ENCODE measurements at places on chromosomes 3 and 15. TPM values are rescaled to one million over a fixed set of nuclear protein-coding genes. Genes with fewer than 3 reads are reported as not detected.

Gene AHSG
- not detected for total RNA-seq

DNA sequence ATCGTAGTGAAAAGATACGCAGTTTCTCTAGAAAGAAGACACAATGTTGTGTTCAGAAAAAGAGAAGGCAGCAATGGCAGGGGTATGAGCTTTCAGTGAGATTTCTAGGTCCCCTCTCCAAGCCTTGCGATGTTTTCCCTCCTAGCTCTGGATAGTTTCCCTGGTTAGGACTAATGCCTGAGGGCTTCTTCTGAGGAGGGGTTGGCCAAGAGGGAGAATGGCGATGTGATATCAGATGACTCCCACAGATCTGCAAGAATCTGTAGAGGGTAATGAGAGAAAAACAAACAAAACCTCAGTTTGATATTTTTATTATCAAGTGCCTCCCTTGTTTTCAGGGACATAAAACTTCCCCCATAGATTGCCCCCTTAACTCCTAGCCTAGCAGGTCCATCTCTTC lies 4.1 kb upstream of the CLDN1 start:
- H3K4me1 ChIP-seq = peaks cover 13% of the 10 kb centered on the region
- H3K36me3 ChIP-seq = peaks cover 5% of the 10 kb centered on the region
- peaks cover 63% of the 10 kb centered on the region for H3K27me3 ChIP-seq
- no peak for DNase-seq
- no peak overlapping the region for H3K27ac ChIP-seq

- H3K36me3 ChIP-seq = peaks cover 3% of the 10 kb centered on the region
- H3K27ac ChIP-seq = no peak overlapping the region
- peaks cover 2% of the 10 kb centered on the region for H3K4me1 ChIP-seq
Measured at GRCh38 chr15:82774496-82774895, 31.4 kb downstream of the FSD2 start.

- H3K4me1 ChIP-seq = peaks cover 36% of the 10 kb centered on the region
- no peak for DNase-seq
- no peak overlapping the region for H3K4me3 ChIP-seq
- peak overlapping the region; percentile 43 for H3K27ac ChIP-seq
- peaks cover 13% of the 10 kb centered on the region for H3K36me3 ChIP-seq
Measured at GRCh38 chr15:44641651-44642050, 21.8 kb downstream of the SPG11 start.

- peaks cover 5% of the 10 kb centered on the region for H3K36me3 ChIP-seq
- H3K4me1 ChIP-seq = peaks cover 58% of the 10 kb centered on the region
- DNase-seq = no peak
- peak overlapping the region; percentile 28 for H3K4me3 ChIP-seq
Measured at GRCh38 chr3:46371519-46372340, 984 bp downstream of the CCR5 start.

Gene ATP13A4
- 3.5 TPM for total RNA-seq

DNA sequence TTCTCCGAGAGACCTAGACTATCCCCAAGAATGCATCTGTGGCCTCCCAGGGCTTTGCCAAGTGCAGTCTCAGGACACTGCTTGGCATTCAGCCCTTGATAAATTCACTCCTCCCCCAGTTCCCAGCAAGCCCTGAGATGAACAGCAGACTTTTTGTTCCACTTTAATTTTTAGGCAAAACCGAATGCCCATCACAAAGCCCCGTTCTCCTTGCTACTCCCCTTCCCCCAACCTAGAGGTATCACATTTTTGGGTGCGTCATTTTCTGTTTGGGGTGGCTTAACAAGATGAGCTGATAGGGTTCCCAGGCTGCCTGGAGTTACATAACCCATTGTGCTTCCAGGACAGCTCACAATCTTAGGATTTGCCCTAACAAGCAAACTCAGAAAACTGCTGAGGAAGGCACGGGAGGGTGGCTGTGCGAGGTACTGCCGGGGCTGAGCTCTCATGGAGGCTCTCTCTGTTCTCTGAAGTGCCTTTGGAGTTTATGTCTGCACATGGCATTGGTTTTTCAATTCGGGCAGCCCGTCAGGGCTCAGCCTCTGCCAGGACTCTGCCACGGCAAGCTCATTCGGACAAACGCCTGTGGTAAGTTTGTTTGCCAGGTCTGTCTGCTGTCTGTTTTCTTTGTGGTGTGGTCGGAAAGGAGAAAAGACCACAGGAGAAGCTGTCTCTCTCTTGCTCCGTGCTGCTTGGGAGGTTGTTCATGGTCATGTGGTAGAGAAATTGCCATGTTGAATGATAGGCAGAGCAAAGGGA lies at the start of gene TRAK1:
Gene TRAK1, plus strand, starts transcription at position 385 of the 759 bp plus-strand sequence. Its CDS starts 113 bp downstream, at position 498.
- peak within 1 kb of the TSS; percentile 78 for H3K27ac ChIP-seq
- peaks cover 48% of the 10 kb centered on the region for H3K4me1 ChIP-seq
- peak within 1 kb of the TSS; percentile 64 for H3K4me3 ChIP-seq
- H3K36me3 ChIP-seq = peaks cover 10% of the 10 kb centered on the region
- no peaks in the 10 kb centered on the region for H3K27me3 ChIP-seq

GRCh38 chr3:180523040-180523439 lies 78.9 kb upstream of the TTC14 start:
- no peaks in the 10 kb centered on the region for H3K36me3 ChIP-seq
- no peaks in the 10 kb centered on the region for H3K27me3 ChIP-seq
- H3K4me1 ChIP-seq = no peaks in the 10 kb centered on the region
- no peak overlapping the region for H3K27ac ChIP-seq
- DNase-seq = no peak
- no peak overlapping the region for H3K4me3 ChIP-seq

DNA sequence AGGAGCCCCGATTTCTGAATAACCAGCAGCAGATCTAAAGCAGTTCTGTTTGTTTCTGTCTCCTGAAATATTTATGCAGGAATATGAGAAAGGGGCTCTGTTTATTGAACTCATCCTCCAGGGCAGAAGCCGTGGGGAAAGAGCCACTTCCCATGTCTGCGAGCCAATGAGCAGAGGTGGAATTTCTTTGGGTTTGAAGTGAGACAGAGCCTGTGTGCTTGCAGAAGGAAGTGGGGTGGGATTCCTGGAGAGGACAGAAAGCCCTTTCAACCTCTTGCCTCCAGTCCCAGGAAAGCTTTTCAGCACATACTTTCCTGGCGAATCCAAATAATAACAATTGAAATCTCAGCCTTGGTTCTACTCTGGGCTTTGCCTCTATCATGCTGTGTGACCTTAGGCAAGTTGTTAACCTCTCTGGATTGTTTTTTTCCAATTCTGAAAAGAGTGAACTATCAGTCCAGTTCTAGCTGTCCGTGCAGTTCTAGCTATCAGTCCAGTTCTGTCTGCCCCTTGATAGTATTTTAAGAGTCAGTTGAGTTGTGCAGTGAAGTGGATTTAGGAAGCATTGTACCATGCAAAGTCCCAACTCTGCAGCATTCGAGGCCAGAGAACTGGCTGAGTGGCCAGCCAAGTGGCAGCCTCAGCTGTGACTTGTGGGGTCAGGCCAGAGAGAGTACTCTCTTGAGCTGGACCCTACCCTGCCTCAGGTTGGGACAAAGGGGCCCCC lies 15.9 kb downstream of the CORO2B start:
- H3K4me1 ChIP-seq = peaks cover 2% of the 10 kb centered on the region
- H3K36me3 ChIP-seq = no peaks in the 10 kb centered on the region
- peaks cover 55% of the 10 kb centered on the region for H3K27me3 ChIP-seq
- H3K4me3 ChIP-seq = no peak overlapping the region
- H3K27ac ChIP-seq = no peak overlapping the region
- DNase-seq = no peak

Gene INAFM2
- total RNA-seq = 48.3 TPM

Gene GOLGA6L10
- 1.4 TPM for total RNA-seq

DNA sequence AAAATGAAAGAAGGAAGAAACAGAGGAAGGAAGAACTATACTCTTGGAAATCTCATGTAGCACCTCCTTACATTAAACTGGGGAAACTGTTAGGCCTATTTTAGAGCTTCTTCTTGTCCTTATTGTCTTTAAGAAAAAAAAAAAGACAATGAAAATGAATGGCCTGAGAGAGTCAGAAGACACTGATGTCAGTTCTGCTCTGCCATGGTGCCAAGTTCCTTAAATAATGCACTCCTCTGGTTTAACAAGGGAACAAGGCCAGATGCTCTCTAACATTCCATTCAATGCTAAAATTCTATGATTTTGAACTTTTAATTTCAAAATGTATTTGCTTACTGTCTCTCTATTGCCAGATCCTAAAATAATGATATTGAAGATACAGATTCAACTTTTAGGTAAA lies 4.4 kb upstream of the MBNL1 start:
- peaks cover 51% of the 10 kb centered on the region for H3K4me1 ChIP-seq
- DNase-seq = no peak
- H3K36me3 ChIP-seq = peaks cover 8% of the 10 kb centered on the region
- no peaks in the 10 kb centered on the region for H3K27me3 ChIP-seq

DNA sequence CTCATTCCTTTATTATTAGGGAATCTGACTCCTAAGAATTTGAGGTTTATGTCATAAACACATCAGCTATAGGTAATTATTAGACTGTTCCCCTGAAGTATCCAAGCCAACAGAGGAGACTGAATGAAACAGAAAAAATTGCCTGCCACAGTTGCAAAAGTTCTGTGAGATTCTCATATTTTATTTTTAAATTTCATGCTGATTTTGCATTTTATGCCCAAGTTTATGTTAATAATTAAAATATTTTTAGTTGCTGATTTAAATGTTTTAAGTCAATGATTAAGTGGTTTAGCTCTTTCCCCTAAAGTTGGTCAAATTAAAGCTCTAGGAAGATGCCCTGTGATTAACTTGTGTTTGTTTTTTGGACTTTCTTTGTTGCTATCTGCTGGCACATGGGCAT lies 10.2 kb downstream of the SENP8 start:
- H3K4me1 ChIP-seq = peaks cover 2% of the 10 kb centered on the region
- H3K27ac ChIP-seq = no peak overlapping the region
- no peak overlapping the region for H3K4me3 ChIP-seq
- no peak for DNase-seq

DNA sequence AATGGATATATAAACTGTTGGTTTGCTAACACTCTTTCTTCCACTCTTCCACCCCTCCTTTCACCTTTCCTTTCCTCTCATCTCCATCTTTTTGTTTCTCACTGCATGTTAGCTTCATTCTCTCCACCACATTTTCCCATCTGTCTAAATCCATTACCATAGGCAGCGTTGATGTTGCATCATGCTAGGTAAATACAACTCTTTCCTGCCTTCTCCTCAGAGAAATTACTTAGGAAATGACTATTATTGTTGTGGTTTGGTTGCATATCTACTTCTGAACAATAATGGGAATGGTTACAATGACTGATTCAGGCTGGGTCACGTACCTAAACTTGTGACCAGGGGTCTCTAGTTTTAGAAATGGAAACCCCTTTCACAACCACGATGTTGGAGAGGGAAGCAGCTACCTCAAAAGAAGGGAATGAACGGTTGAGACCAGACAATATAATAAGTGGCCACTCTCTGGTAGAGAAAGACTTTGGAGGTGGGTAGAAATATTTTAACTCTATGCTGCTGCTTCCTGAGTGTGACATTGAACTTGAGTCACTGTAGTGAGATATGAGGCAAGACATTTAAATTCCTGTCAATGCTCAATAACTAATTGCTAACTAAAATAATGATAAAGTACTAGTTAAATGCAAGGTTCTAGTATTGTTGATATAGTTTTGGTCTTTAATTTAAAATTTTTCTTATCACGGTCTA lies 314.1 kb upstream of the TGFBR2 start:
- DNase-seq = no peak
- no peak overlapping the region for H3K4me3 ChIP-seq
- H3K27me3 ChIP-seq = peaks cover 7% of the 10 kb centered on the region
- no peaks in the 10 kb centered on the region for H3K36me3 ChIP-seq
- H3K4me1 ChIP-seq = peaks cover 4% of the 10 kb centered on the region

DNA sequence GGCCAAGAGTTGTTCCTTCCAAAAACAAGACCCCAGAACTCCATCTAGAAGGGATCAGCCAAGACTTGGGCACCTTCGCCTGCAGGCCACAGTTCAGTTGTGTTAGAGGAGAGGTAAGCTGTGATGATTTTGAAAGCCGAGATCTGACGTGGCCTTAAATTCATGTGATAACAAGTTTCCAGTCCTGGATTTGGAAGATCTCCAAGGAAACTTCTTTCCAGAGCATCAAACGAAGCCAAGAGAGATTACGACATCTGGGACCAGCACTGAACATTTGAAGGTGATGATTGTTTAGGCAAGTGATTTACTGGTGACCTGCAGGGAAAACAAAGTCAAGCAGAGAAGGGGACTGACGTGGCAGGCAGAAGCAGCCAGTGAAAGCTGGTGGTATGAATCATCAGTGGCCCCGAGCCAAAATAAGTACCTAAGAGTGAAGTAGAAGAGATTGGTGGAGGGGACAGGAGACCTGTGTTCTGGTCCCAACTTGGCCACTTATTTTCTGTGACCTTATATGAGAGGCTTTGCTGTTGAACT lies 339.0 kb upstream of the PROK2 start:
- no peak overlapping the region for H3K27ac ChIP-seq
- H3K27me3 ChIP-seq = peaks cover 24% of the 10 kb centered on the region
- H3K4me3 ChIP-seq = no peak overlapping the region
- no peak for DNase-seq
- no peaks in the 10 kb centered on the region for H3K36me3 ChIP-seq

Gene GOLGA6C
- not detected for total RNA-seq

DNA sequence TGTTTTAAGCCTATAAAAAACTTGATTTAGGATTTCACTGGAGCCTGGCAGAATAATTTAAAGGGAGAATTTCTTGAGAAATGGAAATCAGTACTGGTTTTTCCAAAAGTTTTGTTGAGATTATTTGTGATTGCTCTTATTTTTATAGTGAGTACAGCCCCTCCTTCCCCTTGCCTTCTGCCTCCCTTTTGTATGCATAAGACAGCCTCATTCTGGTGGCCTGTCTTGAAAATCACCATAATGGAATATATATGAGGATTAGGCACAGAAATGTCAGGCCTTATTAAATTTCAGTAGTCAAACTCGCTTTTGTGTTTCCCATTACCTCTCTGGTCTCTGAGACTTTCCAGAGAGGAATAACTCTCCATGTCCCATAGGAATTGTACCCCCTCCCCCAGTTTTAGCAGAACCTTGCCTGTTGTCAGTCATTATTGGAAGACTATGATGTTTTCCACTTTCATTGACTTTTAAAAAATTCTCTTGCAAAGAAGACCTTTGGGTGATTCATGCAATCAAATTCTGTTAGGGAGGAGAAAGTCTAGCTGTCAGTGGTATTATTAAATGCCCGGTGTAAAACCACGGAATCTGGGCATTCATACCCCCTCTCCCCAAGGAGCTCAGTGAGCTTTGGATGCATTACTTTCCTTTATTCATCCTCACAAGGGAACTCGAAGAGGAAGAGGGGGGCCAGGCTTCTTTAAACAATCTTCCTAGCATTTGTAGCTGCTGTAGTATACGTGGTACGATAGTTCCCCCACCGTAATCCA lies 171.6 kb upstream of the TSC22D2 start:
- no peaks in the 10 kb centered on the region for H3K36me3 ChIP-seq
- no peak for DNase-seq
- no peak overlapping the region for H3K4me3 ChIP-seq
- peaks cover 4% of the 10 kb centered on the region for H3K27me3 ChIP-seq

GRCh38 chr3:193030276-193030675 lies 112.6 kb upstream of the MB21D2 start:
- no peak overlapping the region for H3K27ac ChIP-seq
- peaks cover 4% of the 10 kb centered on the region for H3K4me1 ChIP-seq
- H3K36me3 ChIP-seq = peaks cover 2% of the 10 kb centered on the region

Gene TRH
- not detected for total RNA-seq

Gene GXYLT2
- total RNA-seq = 0.10 TPM

DNA sequence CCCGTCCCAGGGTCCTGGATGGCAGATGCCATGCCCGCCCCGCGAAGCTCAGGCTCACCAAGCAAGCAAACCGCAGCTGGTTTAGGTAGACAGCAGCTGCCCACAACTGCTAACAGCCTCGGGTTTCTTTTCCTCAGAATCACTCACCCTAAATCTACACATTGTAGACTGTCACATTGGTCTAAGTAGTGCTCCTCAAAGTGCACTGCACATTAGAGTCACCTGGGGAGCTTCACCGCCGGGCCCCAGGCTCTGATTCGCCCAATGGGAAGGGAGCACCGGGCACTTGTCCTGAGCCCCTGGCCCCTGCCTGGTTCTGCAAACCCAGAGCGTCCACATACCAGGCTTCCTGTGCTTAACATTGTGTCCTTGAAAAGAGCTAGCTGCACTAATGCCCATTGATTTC lies 752 bp downstream of the OCA2 start:
- peaks cover 16% of the 10 kb centered on the region for H3K36me3 ChIP-seq
- no peak overlapping the region for H3K27ac ChIP-seq
- H3K4me3 ChIP-seq = peak overlapping the region; percentile 87
- peaks cover 28% of the 10 kb centered on the region for H3K4me1 ChIP-seq

All from T-helper 17 cell (primary cell).